ENCODE measurements at places on chromosomes 2 and 18. TPM values are rescaled to one million over a fixed set of nuclear protein-coding genes. Genes with fewer than 3 reads are reported as not detected.
A peak's percentile ranks its signal among the peaks of the same experiment; 100 is the strongest.

The GPAT2 gene
- total RNA-seq: 5.3 TPM

DNA sequence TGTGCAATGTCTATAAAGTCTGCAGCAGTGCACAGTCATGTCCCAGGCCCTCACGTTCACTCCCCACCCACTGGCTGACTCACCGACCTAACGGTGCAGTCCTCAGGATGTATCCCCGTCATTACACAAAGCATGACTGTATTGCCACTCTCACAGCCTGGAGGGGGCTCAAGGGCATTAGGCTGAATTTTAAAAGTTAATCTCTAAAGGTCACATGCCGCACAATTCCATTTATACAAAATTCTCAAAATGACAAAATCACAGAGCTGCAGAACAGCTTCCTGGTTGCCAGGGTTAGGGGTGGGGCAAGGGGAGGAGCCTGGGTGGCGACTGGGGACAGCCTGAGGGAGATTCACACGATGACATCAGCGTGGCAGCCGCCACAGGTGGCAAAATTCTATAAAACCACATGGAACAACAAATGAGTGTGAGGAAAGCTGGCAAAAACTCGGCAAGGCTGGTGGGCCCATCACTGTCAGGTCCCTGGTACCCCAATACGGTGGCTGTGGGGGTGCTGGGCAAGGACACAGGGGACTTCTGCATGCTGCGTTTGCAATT lies 97.6 kb downstream of the NDUFA10 start:
- H3K36me3 ChIP-seq: peaks cover 2% of the 10 kb centered on the region
- peaks cover 2% of the 10 kb centered on the region for H3K27me3 ChIP-seq
- H3K4me1 ChIP-seq: peaks cover 44% of the 10 kb centered on the region
- peak overlapping the region; percentile 85 for H3K27ac ChIP-seq
- peak; percentile 66 for DNase-seq

The TP53I3 gene
- 2.5 TPM for total RNA-seq

GRCh38 chr2:8517850-8518498 lies 163.9 kb upstream of the ID2 start:
- no peak for DNase-seq
- H3K36me3 ChIP-seq: peaks cover 34% of the 10 kb centered on the region
- peaks cover 77% of the 10 kb centered on the region for H3K4me1 ChIP-seq
- no peak overlapping the region for H3K27ac ChIP-seq

- no peaks in the 10 kb centered on the region for H3K27me3 ChIP-seq
- no peaks in the 10 kb centered on the region for H3K36me3 ChIP-seq
- H3K4me3 ChIP-seq: no peak overlapping the region
Observed at GRCh38 chr2:75064691-75065396, 106.4 kb downstream of the POLE4 start.

GRCh38 chr2:172052000-172052983 lies 33.0 kb upstream of the DLX1 start:
- no peak overlapping the region for H3K4me3 ChIP-seq
- no peaks in the 10 kb centered on the region for H3K4me1 ChIP-seq
- H3K27me3 ChIP-seq: no peaks in the 10 kb centered on the region
- no peak for DNase-seq
- no peaks in the 10 kb centered on the region for H3K36me3 ChIP-seq

GRCh38 chr2:125125902-125126301 lies 1100.8 kb downstream of the CNTNAP5 start:
- H3K27ac ChIP-seq: no peak overlapping the region
- DNase-seq: no peak
- H3K27me3 ChIP-seq: no peaks in the 10 kb centered on the region
- H3K4me3 ChIP-seq: no peak overlapping the region
- no peaks in the 10 kb centered on the region for H3K36me3 ChIP-seq
